ENCODE measurements at places on chromosomes 7 and 10. TPM values are rescaled to one million over a fixed set of nuclear protein-coding genes. Genes with fewer than 3 reads are reported as not detected.

GRCh38 chr7:37141742-37142141, 306.9 kb downstream of the ELMO1 start:
- DNase-seq, result no peak

DNA sequence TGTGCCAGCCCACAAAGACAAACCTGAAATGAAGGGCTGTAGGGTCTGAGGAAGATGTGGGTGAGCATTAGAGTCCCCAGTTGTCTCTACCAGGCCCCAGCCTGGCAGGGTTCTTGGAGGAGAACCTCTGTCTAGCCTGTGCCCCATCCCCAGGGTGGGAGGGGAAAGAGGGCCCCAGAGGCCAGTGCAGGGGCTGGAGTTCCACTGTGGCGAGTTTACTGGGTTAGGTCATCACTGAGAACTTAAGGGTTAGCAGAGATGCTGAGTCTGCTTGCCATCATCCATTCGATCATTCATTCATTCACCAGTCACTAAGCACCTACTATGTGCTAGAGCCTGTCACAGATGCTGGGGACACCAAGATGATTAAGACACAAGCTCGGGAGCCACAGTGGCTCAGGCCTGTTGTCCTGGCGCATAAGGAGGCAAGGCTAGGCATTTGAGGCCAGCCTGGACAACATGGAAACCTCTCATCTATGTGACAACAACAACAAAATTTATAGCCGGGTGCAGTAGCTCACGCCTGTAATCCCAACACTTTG, 2.6 kb downstream of the ANKRD2 start:
- no peak for DNase-seq

GRCh38 chr10:97274828-97275227, 17.6 kb downstream of the ARHGAP19 start:
- DNase-seq, result no peak

- no peak for DNase-seq
These were observed 8.1 kb upstream of the GRID1 start for GRCh38 chr10:86374664-86375063.

DNA sequence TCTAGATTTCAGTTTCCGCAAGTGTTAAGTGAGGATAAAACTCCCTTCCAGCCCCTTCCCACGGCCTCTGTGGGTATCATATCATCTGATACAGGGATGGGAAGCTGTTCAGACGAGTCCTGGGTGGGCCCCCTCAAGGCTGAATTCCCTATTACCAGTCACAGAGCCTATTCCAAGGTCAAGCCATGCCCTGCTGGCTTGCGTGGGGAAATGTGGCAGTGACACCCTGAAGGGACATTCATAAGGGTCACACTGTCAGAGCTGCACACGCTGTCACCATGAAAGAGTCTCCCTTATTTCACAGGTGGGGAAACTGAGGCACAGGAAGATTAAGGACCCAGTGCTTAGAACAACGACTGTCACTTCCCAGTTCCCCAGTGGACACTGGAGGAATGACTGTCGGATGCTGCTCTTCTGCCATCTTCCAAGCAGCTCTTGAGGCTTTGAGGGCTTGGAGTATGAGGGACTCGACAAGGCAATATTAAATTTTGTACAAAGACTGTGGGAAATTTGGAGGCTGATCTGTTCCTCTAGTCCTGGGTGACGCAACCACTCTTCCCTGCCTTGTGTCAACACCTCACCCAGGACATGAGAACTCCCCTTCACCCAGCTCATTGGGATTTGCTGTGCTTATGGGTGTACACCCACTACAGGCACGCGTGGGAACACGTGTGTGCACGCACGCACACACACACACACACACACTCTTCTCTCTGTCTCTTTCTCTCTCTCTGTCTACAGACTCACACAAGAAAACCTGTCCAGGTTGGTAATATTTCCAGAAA, 386.0 kb downstream of the RPS24 start:
- DNase-seq, result no peak

- no peak for DNase-seq
These were observed 138.2 kb downstream of the PLCE1 start for GRCh38 chr10:94131885-94132284.

DEPP1 gene
- total RNA-seq, result 1.4 TPM

STOX1 gene
- 0.12 TPM for total RNA-seq
